Inflammatory macrophage treated with lipopolysaccharide for 4 hours (primary cell): ENCODE measurements at places on chromosomes 5 and 9.
A peak's percentile ranks its signal among the peaks of the same experiment; 100 is the strongest.

DNA sequence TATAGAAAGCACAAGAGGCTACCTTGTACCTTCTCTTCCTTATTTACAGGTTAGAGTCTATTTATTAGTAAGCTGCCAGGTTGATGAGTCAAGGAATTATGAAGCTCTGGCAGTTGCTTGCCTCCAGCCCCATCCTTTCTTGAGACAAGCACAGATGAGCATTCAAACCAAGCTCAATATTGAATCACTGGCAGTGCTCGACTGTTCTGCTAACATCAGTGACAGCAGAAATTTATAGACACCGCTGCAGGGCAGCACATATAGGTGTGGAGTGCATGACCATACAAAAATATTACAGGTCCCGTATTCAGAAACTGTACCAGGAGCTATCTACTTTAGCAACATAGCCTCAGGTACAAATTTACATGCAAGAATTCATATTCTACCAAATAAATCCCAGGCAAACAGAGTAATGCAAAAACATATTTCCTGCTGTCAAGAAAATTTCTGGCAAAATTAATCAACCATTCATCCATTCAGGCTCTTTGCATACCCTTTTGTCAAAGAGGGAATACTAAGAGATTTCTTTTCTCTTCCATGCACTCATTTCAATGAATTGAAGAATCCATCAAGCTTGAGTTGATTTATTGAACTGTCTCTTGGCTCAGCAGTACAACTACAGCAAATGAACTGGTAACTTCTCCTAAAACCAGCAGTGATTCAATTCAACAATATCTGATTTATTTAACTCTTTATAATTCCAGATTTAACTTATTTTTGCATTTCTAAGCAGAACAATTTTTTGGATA lies 26.9 kb upstream of the PCA3 start:
- no peak for DNase-seq

DNA sequence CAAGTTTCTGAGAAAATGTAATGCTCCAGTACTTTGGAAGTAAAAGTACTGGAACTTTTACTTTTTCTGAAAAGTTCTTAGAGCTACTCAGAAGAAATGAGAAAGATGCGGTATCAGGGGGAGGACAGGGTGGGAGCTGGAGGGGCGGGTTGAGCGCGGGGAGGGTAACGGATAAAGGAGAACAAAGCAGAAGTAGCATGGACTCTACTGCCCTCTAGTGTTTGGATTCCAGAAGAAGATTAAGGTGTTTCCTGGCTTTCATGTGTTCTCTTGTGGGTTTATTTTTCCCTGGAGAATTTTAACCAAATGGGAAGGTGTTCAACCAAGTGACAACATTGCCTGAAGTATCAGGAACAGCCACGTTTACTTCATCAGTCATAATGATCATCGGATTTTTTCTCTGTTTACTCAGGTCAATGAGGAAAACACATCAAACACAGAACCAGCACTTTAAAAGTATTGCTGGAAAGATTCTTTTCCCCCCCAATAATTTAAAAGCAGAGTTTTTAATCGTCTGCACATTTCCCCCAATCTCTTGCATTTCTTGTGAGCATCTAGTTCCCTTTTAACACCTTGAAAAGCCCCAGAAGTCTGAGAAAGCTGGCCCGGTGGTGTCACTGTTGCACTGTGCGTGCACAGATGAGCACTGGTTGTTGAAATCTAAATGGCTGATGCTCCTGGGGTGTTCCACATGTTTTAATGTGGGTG lies 190.6 kb downstream of the MPDZ start:
- DNase-seq = peak; percentile 27

GRCh38 chr9:82188817-82189216 lies 200.2 kb downstream of the SPATA31D1 start:
- DNase-seq = no peak

GRCh38 chr5:57716661-57717060 lies 234.1 kb upstream of the ACTBL2 start:
- DNase-seq = no peak

DNA sequence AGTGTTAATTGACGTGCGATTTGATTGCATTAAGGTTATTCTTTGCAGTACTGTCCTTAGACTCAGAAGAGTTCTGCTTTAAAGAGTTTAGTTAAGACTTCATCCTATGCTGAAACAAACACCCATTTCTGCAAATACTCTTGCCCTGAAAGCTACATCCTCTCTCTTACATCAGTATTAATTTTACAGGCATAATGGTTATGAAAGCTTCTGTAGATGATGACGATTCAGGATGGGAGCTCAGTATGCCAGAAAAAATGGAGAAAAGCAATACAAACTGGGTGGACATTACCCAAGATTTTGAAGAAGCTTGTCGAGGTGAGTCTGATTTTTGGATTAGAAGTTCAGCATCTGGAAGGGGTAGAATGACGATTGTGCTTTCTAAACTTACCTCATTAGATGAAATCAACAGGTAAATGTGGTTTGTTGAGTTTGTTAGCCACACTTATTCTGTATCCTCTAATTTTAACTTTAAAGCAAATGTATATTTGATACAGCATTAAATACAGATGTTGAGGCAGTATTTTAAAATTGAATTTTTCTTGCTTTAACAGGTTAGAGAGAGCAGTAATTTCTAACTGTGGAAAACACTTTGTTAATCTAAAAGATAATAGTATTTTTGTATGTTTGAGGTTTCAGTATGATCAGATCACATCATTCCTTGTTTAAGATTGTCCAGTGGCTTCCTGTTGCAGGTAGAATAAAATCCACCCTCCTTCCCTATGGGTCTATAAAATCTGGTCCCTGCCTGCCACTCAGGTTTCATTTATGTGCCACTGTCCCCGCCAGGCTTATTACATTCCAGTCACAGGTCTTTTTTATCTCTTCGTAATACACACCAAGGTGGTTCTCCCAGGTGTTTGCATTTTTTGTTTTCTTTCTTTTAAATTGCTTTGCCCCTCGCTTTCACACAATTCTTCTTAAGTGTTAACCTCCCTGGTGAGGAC lies 1.3 kb downstream of the NAA35 start:
- DNase-seq = peak; percentile 25

GRCh38 chr9:33458444-33458843 lies 11.1 kb upstream of the AQP3 start:
- DNase-seq = no peak

DNA sequence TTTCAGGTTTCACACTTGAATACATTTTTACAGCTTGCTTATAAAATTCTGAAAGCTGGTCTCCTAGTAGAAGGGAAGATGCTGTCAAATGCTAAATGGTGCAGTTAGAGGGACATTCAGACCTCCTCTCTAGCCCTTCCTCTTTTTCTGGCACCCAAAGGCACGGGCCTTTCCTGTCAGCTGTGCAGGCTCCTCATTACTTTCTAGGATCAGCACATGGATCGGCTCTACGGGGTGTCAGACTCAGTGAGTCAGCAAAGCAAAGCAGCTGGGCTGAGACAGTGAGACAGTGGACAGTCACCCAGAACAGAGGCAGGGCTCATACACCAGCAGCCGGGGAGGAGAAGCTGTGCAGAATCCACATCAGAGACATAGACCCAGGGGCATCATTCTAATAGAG lies 80.0 kb upstream of the TNC start:
- DNase-seq = peak; percentile 22

GRCh38 chr5:143585970-143586369 lies 182.5 kb upstream of the NR3C1 start:
- DNase-seq = no peak

GRCh38 chr5:4023753-4024335 lies 428.2 kb downstream of the IRX1 start:
- DNase-seq = no peak

GRCh38 chr9:91421128-91421765 lies 2.4 kb downstream of the NFIL3 start:
- DNase-seq = no peak

GRCh38 chr9:69653261-69653660 lies 18.9 kb downstream of the APBA1 start:
- no peak for DNase-seq

- no peak for DNase-seq
Measured at GRCh38 chr9:2709645-2710101, 7.6 kb upstream of the KCNV2 start.

DNA sequence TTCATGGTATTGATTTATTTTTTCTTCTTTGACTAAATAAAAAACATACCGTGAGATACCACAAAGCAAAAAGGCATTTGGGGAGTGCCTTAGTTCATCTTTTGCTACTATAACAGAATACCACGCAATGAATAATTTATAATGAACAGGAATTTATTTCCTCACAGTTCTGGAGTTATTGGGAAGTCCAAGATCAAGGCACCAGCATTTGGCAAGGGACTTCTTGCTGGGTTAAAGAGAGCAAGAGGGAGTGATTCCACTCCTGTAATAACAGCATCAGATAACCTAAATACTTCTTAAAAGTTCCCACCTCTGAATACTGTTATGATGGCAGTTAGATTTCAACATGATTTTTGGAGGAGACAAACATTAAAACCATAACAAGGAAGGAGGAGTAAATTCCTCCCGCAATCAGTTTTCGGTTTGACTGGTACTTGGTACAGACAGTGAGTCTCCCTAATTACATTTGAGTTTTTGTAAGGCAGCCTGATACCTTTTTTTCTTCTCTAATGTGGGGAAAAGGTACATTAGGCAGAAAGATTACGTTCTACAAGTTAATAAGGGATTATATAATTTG lies 8.8 kb upstream of the OMD start:
- DNase-seq = no peak

DNA sequence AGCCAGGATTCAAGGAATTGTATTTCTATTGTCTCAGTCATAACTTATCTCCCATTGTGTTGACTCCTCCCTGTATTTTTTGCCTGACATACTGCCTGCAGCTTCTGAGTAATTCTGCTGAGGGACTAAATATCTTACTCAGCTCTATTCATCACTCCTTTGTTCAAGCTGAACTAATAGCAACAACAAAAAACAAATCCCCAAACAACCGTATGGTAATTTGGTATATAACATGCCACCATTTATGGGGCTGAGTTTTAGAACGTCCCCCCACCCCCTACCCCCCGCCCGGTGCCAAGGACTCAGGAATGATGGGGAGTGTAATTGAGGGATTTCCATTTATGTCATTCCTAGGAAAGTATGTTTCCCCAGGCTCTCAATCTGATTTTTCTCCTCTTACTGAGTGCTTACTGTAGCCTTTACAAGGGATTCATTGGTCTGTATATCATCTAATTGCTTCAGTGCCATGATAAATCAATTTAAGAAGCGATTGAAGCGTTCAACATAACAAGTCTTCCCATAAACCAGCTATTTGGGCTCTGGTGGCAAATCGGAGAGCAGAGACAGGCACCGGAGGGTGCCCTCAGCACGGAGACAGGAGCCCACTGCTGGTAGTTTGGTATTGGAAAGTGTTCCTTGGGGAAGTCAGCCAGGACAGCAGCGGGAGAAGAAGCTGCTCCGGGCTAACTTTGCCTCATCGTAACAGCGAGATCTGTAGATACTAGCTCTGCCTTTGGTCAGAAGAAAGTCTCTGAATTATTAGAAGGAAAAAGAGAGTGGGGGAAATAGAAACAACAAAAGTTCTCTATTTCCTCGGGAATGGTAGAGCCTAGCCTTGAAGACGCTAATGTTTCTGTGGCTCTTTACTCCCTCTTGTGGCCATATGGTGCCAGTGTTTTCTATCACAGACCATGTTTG lies 40.7 kb upstream of the HSD17B4 start:
- DNase-seq = peak; percentile 78

DNA sequence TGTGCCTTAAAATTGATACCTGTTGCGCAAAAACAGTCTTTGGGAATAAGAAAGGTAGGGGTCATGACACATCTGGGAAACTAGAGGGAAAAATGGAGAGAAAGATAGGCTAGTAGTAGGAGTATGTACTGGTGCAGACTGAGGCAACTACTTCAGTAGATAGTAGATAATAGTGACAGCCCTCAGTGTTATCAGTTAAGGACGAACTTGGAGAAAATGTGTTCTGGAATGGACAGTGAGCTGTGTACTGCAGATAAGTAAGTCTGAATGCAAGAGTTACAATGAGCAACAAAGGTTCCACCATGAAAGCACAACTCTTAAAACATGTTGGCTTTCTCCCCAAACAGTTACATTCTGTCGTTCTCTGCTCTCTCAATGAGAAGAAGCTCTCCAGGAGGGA lies 6.5 kb upstream of the INSL6 start:
- no peak for DNase-seq

- peak; percentile 80 for DNase-seq
Measured at GRCh38 chr9:129320575-129321285, 142.7 kb upstream of the IER5L start.

GRCh38 chr5:88689668-88690408 lies 193.1 kb downstream of the MEF2C start:
- no peak for DNase-seq
